EL (cell line): ENCODE measurements at places on chromosomes 7 and 10.
A peak's percentile ranks its signal among the peaks of the same experiment; 100 is the strongest.

GRCh38 chr7:90455163-90456030 lies 14.0 kb upstream of the PTTG1IP2 start:
- peak; percentile 53 for DNase-seq

DNA sequence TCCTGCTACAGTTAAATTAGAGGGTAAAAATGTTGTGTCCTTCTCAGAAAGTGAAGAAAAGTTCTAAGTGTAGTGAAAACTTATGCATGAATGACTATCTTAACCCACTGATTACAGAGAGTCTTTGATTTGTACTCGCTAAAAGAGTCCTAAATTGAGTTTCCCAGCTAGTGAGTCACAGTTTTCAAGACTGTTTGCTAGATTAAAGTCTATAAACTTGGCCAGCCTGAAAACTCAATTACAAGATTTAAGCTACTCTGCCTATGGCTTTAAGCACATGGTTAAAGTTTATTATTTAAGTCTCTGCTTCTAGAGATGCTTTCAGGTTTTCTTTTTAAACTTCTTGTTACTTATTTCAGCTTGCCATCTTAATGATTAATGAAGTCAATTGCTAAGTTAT lies 44.4 kb downstream of the MRPS24 start:
- no peak for DNase-seq

GRCh38 chr7:80950550-80950967 lies 31.7 kb upstream of the SEMA3C start:
- DNase-seq, result no peak

GRCh38 chr10:43857206-43857930 lies 208.7 kb upstream of the ZNF32 start:
- DNase-seq, result peak; percentile 92

DNA sequence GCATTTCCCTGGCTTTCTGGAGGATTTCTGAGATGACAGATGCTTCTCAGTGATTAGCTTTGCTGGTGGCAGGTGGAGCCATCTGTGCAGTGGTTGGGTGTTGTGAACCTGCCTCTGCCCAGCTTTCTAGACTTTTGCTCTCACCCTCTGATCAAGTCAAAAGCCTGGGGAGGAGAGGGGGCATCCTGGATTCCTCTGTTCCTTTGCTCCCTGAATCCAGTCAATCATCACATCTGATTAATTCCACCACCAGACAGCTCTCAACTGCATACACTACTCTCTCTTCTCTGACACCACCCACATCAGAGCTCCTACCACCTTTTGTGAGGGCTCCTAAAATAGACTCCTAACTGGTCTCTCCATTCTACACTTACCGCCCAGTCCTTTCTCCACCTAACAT lies 283.5 kb downstream of the WDR11 start:
- DNase-seq, result no peak

GRCh38 chr10:121064491-121064890 lies 213.3 kb downstream of the WDR11 start:
- no peak for DNase-seq

DNA sequence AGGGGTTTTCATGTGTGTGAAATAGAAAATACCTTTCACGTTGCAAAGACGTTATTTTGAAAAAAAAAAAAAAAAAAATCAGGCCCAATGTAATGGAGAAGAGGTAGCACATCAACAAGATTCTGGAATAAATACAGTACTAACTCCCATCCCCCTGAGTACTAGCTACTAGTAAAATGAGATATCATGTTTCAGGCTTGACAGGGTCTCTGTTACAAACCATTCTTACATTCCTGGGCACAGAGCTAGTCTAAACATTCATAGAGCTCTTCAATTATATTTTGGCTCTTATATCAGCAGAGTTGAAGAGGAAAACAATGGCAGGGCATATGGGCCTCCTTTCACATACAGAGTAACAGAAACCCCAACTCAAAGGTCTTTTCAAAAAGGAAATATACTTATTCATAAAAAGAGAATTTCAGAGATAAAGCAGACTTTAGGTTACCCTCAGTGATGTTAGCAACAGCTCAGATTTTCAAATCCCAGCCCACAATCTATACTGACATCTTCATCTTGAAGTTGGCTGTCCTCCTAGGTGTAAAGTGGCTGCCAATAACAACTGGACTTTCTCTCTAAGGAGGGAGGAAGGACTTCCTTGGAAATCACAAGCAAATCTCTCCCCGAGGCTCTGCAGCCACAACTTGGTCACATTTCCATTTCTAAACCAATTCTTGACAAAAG lies 18.6 kb downstream of the C7orf33 start:
- DNase-seq, result no peak

DNA sequence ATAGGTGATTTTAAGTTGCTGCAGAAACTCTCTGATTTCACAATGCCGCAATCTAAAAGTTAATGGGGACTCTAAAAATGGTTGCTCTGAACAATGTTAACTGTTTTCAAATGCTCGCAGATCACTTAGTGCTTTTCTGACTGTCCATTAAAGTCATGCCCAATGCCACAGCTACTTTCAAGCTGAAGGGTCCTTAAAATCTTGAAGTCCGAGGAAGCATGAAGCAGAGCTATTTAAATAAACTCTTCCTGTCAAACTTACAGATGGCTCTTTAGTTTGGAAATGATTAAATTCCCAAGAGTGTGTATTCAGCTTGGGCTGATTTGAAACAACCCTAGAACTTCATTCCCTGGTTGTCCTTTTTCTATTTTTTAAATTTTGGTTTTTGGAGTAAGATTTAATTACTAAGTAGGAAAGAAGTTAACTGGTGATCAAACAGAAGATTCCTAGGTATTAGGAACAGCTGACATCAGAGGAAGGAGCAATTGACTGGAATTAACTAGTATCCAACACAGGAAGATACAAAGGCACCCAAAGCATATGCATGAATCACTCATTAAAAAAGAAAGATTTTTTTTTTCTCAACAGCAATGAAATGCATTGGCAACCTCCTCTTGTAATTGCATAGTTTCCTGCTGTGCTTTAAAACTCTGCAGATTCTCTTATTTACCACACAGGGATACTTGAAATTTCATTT lies 105.1 kb downstream of the NRP1 start:
- DNase-seq, result peak; percentile 41

GRCh38 chr10:34938399-34938670 lies 123.2 kb upstream of the PARD3 start:
- DNase-seq, result peak; percentile 47

DNA sequence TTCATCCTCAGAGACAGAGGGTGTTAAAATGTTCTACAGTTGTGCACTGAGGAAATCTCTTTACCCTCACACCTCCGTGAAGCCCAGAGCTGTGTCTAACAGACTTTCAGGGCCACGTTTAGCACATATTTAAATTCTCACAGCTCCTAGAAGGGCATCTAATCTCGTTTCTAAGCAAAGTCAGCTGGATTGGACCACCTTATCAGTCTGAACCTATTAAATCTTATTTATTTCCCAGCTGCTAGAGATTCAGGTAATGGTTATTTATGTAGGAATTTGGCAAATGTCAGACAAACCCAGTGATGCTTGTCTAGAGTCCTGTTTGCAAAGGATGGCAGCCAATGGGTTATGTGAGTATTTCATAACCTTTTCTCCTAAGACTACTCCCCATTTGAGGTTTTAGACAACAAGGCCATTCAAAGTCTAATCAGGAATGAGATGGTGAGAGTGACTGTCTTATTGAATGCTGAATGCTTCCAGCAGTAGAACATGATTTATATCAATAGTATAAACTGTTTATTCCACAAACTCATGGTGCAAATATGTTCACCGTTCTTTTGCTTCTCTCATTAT lies 54.8 kb upstream of the EXOC4 start:
- DNase-seq, result no peak

- peak; percentile 91 for DNase-seq
Observed at GRCh38 chr10:73262105-73262730, 9.8 kb upstream of the MRPS16 start.

GRCh38 chr10:116848032-116848943 lies 1.0 kb upstream of the ENO4 start:
- DNase-seq, result peak; percentile 62

- DNase-seq, result no peak
Observed at GRCh38 chr7:32104766-32105165, 34.6 kb upstream of the PDE1C start.

DNA sequence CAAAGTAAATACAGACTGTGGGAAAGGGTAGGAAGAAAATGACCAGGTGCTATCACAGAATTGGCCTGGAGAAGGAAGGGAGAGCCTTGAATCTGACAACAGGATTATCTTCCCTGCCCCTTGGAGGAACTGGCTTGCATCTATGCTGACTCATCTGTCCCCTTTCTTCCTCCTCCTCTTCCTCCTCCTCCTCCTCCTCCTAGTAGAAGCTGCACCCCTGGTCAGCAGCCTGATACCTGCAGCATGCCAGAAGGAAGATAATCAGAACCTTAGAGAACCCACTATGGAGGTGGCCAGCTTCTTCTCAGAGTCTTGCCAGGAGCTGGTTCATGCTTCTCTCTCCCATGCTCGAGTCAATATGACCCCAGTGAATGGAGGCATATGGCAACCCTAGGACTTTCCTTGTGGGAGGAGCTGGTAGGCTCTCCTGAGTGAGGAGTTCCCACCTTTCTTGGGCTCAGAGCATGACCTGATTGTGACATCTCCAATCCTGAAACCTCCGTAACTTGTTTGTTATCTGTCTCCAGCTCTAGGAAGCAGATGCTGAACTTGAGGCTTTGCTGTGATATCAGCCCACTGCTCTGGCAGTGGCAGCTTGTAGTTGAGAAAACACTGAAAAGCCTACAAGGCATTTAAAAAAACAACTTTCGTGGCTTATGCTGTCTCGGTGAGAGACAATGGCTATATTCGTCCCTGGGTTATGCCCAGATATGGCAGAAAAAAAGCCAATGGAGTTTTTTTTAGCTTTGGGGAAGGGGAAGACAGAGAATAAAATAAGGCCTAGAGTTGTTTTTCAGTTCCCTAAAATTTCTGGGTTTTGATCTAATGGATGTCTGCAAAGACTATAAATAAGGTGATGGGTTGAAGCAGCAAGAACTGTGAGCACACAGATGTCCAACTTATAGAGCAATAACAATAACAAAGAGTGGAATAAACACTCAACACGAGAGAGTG lies 60.6 kb downstream of the CDHR3 start:
- no peak for DNase-seq

GRCh38 chr10:50651808-50652207 lies 28.1 kb upstream of the SGMS1 start:
- DNase-seq, result no peak

DNA sequence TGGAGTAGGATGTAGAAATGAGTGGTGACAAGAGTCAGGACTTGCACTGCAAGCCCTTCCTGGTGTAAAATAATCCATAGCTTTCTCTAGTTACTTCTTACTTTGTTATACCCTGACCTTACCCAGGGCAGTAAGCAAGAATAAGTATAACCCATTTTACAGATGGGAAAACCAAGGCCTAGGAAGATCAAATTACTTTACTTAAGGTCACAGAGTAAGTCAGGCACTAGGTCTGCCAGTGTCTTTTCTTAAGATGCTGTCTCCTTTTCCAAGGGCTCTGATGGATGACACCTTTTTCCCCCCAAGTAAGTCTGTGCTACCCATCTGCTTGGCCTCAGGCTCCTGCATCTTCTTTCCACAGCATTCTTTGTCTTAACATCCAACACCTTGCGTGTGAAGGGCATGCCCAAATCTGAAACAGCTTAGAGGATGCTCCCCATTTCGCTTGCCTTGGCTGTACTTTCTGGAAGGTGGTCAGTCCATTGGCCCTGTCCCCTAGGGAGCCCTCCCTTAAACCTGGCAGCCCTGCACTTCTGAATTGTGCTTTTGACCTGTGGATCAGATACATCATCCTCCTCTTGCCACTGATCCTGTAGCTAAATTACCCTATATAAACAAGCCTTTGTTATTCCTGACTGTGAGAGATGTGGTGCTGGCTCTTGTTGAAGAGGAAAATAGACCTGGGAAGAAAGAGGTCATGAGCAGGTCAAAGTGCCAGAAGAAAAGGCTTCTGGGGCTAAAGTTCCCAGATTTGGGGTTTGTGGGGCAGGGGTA lies 168.6 kb downstream of the LRMDA start:
- no peak for DNase-seq

- DNase-seq, result no peak
Observed at GRCh38 chr10:22461891-22462290, 116.6 kb downstream of the SPAG6 start.
